CD4-positive, alpha-beta T cell treated with Interleukin-6 at 100 ng/mL for 8 hours (primary cell): ENCODE measurements at places on chromosomes 7 and 10.

GRCh38 chr7:25820432-25821040 lies 331.5 kb upstream of the NFE2L3 start:
- no peak for DNase-seq

- DNase-seq: no peak
These were observed 17.0 kb downstream of the FAM20C start for GRCh38 chr7:209416-209815.

DNA sequence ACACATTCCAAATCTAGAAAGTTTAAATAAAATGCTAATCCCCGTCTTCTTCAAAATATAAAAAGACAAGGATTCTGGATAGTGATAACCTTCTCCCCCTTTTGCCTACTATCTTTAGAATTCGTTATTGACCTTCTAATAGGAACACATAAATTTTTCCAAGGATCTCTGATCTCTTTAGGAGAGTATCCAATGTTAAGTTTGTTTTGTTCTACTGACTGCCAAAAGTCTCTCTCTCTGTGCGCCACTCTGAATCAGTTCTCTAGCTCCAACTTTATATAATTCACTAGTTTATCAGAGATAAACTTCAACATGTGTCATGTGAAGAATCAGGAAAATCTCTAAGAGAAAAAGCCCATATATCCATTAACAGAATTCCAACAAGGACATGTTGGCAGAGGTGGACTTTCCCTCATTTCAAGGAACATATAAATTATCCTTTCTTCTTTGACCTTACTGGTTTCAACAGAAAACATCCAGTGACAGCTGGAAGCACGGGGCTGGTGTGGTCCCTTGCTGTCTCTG lies 615.6 kb downstream of the KCNMA1 start:
- DNase-seq: no peak

- DNase-seq: no peak
These were observed 359.8 kb downstream of the PCDH15 start for GRCh38 chr10:54441275-54441674.

GRCh38 chr7:30697719-30698460 lies 15.6 kb upstream of the CRHR2 start:
- DNase-seq: no peak

- DNase-seq: no peak
These were observed 85.9 kb downstream of the PON1 start for GRCh38 chr7:95238252-95238943.

- DNase-seq: peak; percentile 47
These were observed 578 bp downstream of the ZMYND11 start for GRCh38 chr10:135601-136464.

DNA sequence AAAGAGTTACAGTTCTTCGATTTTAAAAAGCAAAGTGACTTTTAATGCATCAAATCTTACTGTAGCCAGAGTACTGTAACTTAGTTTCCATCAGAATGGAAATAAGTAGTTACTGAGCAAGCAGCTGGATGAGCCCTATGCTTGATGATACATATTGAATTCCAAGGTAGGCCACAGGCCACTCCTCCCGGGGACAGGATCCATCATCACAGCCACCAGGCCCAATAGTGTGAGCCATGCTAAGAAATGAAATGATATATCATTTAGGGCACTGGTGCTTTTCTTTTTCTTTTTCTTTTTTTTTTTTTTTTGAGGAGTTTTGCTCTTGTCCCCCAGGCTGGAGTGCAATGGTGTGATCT lies 42.9 kb upstream of the TOMM7 start:
- DNase-seq: no peak

GRCh38 chr10:98415731-98416119 lies 743 bp upstream of the PYROXD2 start:
- no peak for DNase-seq

- no peak for DNase-seq
These were observed 264.0 kb upstream of the CDC14C start for GRCh38 chr7:48660306-48660870.

DNA sequence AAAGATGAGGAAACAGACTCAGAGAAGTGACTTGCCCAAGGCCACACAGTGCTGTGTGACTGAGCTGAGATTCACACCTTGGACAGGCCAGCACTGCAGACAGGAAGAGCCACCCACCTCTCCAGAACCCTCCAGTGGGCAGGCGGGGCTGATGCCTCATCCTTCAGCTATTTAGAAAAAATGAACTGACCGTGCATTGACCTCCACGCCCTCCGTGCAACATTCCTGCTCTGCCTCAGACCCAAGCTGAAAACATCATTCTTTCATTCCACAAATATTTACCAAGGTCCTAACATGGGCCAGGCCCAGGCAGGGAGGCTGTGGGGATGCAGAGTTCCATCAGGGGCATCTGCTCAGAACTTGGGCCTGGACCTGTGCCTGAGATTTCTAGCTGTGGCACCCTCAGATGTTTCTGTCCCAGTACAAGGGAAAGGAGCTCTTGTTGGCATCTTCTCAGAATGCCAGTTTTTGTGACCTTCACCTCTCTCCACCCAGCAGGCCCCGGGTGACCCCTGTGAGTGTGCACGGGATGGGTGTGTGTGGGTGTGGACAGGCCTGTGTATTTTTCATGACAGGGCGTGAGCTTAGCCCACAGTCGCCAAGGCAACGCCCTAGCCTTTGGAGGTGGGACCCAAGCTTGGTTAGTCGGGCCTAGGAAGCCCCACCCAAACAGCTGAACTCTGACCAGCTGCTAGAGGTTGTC lies 6.5 kb downstream of the VSIR start:
- no peak for DNase-seq
